ENCODE measurements at places on chromosomes 3 and 15.

GRCh38 chr3:132199451-132199850, 117.8 kb upstream of the ACP3 start:
- DNase-seq: no peak

DNA sequence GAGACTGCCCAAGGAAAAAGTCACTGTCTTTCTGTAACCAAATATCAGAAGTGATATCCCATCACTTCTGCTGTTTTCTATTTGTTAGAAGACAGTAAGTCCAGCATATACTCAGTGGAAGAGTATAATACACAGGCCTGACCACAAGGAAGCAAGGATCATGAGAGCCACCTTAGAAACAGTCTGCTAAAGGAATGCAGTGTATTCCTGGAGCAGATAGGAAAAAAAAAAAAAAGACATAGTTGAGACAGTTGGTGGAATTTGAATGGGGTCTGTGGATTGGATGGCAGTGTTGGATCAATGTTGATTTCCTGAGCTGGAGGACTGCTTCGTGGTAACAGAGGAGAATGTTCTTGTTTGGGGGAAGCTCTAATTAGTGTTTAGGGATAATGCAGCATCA, 26.5 kb upstream of the FBXL2 start:
- no peak for DNase-seq

DNA sequence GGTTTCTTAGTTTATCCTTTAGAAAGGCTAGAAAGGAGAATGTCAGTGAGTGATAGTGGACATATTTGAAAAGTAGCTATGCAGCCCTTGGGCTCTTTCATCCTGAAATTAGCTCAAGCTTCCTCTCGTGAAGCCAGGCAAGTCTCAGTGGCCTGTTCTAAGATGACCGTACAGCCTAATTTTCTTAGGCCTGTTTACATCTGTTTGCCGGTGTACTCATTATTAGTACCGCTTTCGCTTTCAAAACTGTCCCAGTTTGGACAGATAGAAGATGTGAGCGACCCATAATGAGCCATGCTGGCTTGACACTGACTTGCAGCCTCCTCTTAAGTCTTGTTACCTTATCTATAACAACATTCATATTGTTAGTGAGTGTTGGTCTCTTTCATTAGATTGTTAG, 5.7 kb upstream of the ARL14 start:
- no peak for DNase-seq

DNA sequence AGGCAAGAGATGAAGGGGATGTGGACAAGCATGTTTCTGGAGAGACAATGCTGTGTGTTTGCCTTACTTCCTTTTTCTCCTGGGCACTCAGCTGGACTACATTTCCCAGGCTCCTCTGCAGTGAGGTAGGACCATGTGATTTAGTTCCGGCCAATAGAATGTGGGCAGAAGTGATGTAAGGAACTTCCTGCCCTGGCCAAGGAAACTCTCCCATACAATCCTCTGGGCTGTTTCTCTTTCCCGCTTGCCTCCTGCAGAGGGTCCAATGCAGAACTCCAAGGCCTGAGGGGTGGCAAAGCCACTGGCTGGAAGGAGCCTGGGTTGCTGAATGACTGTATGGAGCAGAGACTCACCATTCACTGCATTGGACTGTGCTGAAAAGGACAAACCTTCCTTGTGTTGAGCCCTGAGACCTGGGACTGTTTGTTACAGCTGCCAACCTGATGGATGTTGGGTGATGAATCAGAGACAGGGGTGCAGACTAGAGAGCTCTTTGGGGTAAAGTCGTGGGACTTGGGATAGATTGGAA, 82.7 kb upstream of the SLC6A6 start:
- DNase-seq: no peak

- no peak for DNase-seq
Observed at GRCh38 chr15:72358650-72359171, 17.1 kb downstream of the HEXA start.

- no peak for DNase-seq
Observed at GRCh38 chr15:73371812-73372211, 3.1 kb upstream of the HCN4 start.

GRCh38 chr3:4044619-4045018, 245.4 kb downstream of the LRRN1 start:
- no peak for DNase-seq

DNA sequence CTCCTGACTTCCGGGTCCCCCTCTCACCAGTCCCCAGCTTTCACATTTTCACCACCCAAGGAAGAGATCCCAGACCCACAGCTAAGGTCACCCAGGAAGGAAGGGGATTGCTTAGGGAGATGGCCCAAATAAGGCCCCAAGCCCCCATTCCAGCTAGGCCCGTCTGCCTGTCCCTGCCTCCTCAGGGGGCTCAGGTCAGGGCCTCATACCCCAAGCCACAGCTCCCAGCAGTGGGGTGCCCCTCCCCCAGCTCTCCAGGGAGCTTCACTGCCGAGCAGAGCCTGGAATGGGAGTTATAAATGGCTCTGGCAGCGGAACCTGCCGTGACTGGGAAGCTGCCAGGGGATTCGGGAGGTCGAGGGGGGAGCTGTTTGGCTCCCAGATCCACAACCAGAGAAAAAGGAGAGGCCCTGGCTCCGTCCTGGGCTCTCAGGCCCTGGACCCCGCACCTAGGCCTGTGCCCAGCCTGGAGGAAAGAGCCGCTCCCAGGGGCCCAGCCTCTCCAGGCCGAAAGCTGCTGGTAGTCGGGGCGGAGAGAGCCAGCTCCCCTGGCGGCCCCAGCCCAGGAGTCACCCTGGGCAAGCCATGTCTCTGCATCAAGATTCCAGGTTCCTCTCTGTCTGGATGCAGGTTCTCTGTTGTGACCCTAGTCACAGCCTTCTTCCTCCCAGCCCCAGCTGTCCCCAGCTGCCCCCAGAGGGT, 550 bp downstream of the CCDC9B start:
- DNase-seq: no peak

- DNase-seq: no peak
Observed at GRCh38 chr15:48794697-48795134, 16.2 kb downstream of the CEP152 start.
